ENCODE measurements at places on chromosomes 6 and 20.

- no peak for DNase-seq
Observed at GRCh38 chr6:113635222-113635986, 221.7 kb upstream of the MARCKS start.

- no peak for DNase-seq
Observed at GRCh38 chr6:906920-907319, 214.0 kb upstream of the EXOC2 start.

DNA sequence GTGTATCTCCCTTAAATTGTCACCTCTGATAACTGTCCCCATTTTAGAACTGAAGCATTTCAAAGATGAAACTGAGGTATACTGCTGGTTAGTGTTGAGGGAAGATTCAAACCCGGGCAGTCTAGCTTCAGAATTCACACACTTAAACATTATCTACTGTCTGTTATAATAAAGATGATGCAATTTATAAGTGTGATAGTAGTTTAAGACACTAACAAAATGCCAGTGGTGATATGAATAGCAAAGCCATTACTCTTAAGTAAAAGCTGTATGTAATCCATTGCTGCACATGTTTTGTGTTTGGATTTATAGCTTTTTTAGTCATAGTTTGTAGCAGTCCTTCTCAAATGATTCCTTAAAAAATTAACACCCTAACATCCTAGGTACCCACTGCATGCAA is 19.8 kb downstream of the USP45 start:
- DNase-seq, result no peak

DNA sequence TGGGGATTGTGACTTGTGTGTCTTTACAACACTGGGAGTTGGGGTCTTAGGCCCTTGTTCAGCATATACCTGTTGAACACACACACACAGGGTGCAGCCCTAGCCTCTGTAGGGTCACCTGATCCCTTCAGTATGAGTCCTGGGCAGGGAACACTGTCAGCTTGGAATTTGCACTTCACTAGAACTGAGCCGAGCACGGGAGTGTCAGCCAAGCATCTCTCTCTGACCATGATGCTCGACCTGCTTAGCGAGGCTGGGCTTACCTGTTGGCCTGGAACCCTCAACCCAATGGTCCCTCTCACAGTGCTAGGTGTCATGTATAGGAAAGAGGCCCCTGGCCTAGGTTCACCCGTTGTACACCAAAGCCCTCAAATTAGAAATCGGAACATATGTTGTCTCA is 96.1 kb downstream of the NKAIN2 start:
- no peak for DNase-seq

GRCh38 chr6:31462964-31463870 is 34.7 kb upstream of the MICB start:
- peak; percentile 69 for DNase-seq

GRCh38 chr20:31861385-31862156 is 8.8 kb downstream of the DUSP15 start:
- DNase-seq, result no peak

Data from keratinocyte (primary cell).